Stimulated activated CD4-positive, alpha-beta T cell treated with anti-CD3 and anti-CD28 coated beads, Interleukin-1b, Interleukin-23, amount 100 ng/mL, for 1 hour (primary cell): ENCODE measurements at places on chromosomes 12 and 14.

DNA sequence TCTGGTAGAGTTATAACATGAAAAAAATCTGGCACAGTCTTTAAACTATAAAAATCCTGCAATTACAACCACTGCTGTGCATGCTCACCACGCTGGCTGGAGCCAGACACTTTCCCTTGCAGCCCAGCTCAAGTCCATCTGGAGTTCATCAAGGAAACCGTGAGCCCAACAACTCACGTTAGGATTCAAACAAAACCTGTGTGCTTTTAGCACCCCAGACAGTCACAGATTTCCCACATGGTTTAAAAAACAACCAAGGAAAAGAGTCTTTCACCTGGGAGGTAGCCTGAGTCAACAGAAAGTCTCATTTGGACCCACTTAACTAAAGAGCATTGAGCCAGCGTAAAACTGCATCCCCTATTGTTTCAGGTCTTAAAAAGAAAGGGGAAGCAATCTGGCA, 4.7 kb downstream of the LRIG3 start:
- no peak for DNase-seq

DNA sequence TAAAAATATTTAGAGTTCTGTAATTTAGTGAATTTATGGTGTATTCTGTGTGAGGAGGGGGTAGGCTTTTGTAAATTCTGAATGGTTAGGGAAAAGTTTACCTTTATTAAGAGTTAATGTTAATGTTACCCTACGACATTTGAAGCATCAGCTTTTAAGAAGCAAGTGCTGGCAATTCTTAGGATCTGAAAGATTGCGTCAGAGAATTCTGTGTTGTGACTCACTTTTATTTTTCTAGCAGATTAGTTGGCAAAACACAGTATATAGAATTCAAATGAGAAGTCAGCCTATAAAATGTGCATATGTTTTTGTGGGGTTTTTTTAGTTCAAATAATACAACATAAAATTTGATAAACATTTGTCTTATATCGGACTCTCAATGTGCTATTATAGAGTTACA, 97.6 kb downstream of the RAD52 start:
- no peak for DNase-seq

GRCh38 chr14:98963610-98964009, 308.4 kb downstream of the BCL11B start:
- DNase-seq: no peak

GRCh38 chr12:39378341-39378740, 64.6 kb downstream of the KIF21A start:
- DNase-seq: no peak

GRCh38 chr12:121196902-121197301, 13.0 kb upstream of the P2RX4 start:
- no peak for DNase-seq

GRCh38 chr12:32125455-32126084, 18.9 kb downstream of the BICD1 start:
- no peak for DNase-seq

GRCh38 chr12:29611906-29612305, 114.4 kb upstream of the OVCH1 start:
- no peak for DNase-seq

DNA sequence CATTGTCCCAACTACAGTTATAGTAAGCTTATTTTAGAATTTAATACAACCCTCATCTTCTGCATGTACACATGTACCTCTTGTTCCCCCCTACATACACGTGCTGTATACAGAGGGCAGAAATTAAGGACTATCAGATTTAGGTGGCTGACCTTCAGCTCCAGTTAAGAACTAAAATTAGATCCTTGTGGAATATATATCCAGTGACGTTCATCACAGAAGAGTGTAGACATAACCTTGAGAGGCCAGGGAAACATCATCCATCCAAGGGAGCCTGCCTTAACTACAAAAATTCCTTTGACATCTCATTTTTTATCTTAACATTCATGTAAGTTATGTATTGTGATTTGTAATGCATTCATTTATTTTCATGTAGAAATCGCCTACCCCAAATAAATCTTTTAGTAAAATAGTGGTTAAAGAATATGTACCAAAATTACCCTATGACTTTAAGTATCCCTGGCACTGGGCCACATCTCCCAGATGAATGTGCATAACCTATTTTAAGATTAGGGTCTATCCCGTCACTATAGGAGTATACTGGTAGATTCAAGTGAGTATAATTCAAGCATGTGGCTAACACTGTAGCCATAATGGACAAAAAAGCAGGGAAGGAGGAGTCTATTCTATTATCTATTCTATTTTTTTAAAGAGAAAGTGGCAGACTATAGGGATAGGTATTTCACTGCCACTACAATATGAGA, 27.5 kb downstream of the RIC8B start:
- DNase-seq: no peak

DNA sequence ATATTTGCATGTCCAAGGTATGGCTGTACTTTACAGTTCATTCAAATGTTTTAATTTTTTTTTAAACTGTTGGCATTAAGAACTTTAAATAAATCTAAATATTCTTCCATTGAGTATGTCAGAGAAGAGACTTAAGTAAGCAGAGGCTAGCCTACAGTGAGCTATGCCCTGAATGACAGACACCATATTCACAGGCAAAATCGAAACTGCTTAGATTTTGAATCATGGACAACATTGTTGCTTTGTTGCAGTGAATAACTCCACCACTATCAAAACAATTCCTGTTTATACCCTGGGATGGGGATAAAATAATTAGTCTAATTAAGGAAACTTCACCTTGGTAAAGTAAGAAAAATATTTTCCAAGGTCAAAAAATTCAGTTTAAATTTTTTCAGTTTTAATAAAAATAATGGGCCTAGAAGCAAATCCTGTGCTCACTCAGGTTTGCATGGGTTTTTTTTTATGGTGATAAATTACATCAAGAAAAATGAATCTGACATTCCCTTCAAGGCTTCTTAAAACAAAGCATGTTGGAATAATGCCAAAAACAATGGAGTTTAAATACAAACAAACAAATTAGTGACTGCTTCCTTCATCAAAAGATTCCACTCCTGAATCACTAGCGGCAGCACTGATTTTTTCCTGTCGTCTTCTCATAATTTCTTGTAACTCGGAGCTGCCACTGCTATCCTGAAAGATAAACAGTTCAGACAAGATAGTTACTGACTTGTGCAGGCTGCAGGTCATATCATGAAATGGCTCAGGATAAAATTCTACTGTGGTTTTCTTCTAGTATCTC, 168.2 kb downstream of the EPS8 start:
- no peak for DNase-seq

GRCh38 chr12:1553536-1553935, 40.8 kb downstream of the FBXL14 start:
- no peak for DNase-seq

GRCh38 chr14:47223656-47224055, 451.7 kb downstream of the MDGA2 start:
- no peak for DNase-seq
